ENCODE measurements at places on chromosomes 3 and 15. TPM values are rescaled to one million over a fixed set of nuclear protein-coding genes. Genes with fewer than 3 reads are reported as not detected.

Gene ITIH4
- total RNA-seq, result 3.6 TPM

GRCh38 chr15:27695726-27696125 lies 403.4 kb downstream of the OCA2 start:
- no peak for DNase-seq

DNA sequence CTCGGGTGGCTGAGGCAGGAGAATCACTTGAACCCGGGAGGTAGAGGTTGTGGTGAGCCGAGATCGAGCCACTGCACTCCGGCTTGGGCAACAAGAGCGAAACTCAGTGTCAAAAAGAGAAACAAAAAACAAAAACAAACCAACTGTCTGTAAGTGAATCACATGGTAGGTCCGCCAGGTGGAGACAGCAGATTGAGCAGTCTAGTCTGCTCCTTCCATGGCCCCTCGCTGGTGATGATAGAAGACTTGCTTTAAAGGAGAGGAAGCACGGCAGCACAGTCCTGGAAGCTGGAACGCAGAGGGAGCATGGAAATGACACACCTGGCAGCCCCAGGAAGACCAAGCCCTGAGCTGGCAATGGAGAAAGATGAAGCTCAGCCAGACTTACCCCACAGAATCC lies 31.4 kb upstream of the MGLL start:
- no peak for DNase-seq

DNA sequence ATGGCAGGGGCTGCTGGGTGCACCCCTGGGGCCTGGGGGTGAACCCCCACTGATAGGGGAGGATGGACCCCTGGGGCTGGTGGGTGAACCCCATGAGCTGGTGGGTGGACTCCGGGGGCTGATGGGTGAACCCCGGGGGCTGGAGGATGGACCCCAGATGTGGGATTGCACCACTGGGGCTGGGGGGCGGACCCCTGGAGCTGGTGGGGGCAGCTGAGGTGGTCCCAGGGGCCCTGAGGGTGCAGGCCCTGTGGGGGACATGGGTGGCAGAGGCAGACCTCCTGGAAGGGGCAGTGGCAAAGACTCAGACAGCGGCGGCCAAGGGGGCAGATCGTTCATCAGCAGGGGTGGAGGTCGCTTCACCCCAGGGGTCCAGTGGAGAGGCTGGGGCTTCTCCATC lies 17.4 kb upstream of the TXNRD3 start:
- no peak for DNase-seq

DNA sequence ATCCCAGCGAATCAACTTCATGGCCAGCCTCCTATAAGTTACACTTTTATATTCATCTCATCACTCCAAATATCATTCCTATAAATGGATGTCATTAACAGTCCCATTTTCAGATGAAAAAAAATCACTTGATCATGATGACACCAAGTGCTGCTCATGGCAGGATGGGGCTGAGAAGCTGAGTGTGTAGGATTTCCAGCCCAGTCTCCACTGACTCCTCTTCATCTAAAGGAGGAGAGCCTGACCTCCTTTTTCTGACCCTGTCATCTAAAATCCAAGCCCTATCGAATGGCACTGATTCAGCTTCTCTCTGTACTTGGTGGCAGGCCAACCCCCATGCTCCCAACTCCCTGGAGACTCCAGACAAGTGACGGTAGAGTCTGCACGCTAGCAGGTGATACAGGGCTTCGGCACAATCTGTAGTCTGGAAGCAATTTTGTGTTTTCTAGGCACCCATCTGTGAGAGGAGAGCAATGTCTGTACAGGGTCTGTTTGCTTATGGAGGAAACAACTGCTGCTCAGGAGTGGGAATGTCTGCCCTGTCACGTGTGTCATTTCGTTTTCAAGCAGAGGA lies 103.2 kb downstream of the EPHB1 start:
- DNase-seq, result no peak

Measured in activated T-helper 2 cell treated with anti-CD3 and anti-CD28 coated beads, Interferon-gamma antibody, Interleukin-2, Interleukin-4, amounts not matched to agents 10 μg/mL and 5 μg/mL and 100 μg/mL, durations not matched to agents 14 hours and 24 hours and 36 hours (primary cell).